ENCODE measurements at places on chromosomes 13 and 19.
A peak's percentile ranks its signal among the peaks of the same experiment; 100 is the strongest.

DNA sequence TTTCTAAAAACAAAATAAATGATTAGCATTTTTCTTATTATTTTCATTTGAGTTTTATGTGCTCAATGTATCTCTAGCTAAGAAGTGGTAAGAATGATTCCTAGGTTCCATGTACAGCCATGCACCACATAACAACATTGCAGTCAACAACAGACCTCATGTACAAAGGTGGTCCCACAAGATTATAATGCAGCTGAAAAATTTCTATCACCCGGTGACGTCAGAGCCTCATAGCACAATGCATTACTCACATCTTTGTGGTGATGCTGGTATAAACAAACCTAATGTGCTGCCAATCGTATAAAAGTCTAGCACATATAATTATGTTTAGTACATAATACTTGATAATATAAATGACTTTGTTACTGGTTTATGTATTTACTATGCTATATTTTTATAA, 120.5 kb downstream of the SLC7A1 start:
- no peak for DNase-seq

DNA sequence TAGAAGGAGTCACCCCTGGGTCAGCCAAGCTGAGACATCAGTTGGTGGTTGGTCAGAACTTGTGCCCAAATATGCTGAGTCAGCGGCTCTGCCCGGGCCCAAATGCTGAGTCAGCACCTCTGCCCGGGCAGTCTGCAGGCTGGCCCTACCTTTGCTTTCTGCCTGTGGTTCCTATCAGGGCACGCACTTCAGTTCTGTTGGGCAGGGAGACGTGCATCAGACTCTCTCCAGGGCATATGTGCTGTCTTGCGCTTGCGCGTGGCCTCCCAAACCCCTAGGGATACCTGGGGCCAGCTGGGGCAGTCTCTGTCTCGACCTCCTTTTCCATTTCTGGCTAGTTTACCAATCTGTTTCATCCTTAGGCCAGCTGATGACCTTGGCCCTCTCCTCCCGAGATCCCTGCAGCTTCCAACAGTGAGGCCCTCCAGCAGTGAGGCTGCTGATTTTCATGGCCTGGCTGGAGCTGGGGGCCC, 24.4 kb upstream of the LDLR start:
- no peak for DNase-seq

DNA sequence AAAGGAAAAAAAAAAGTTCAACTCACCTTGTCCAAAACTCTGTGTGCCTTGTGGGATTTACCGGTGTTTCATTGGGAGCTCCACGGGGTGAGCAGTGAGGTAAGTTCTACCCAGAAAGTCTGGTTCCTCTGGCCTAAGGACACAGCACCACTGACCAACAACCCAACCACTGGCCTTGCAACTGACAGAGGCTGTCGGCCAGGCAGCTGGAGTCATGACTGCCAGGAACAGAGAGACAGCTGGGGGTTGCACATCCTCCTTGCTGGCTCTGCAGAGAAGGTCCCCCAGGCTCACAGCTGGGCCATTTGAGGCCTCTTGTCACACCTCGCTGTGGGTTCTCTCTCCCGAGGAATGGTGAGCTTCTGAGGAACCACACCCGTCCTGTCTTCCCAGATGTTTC, 59.5 kb downstream of the ANKRD10 start:
- no peak for DNase-seq

GRCh38 chr13:98648686-98649085, 71.8 kb upstream of the STK24 start:
- DNase-seq = no peak

DNA sequence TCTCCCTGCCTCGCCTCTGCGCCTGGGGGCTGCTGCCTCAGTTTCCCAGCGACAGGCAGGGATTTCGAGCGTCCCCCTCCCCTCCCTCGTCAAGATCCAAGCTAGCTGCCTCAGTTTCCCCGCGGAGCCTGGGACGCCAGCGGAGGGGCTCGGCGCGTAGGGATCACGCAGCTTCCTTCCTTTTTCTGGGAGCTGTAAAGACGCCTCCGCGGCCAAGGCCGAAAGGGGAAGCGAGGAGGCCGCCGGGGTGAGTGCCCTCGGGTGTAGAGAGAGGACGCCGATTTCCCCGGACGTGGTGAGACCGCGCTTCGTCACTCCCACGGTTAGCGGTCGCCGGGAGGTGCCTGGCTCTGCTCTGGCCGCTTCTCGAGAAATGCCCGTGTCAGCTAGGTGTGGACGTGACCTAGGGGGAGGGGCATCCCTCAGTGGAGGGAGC, 722 bp upstream of the ICAM1 start:
- DNase-seq = peak; percentile 90

All from CD4-positive, alpha-beta T cell treated with Interleukin-4 for 1 hour (primary cell).